ENCODE measurements at places on chromosomes 1 and 21.

- DNase-seq: no peak
These were observed 163.4 kb downstream of the TRIM33 start for GRCh38 chr1:114347431-114348209.

DNA sequence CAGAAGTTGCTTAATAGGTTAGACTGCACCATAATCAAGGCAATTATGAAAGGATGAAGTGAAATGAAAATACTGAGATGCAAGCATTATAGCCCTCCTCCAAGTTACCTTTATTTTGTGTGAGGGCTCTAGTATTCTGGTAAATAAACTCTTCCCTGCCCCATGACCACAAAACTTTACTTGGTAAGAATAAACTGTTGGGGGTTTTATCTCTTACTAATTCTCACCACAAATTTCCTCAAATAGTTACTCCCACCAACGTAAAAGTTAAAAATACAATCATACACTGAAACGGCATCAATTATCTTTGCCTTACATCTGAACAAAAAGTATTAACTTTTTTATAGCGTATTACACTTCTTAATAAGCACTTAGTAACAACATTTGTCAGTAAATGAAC lies 29.5 kb downstream of the C21orf91 start:
- DNase-seq: no peak

- no peak for DNase-seq
These were observed 4.0 kb downstream of the POGK start for GRCh38 chr1:166843322-166843721.

GRCh38 chr1:33471416-33471815 lies 1.0 kb upstream of the ZSCAN20 start:
- DNase-seq: no peak

GRCh38 chr1:112397841-112398240 lies 1.8 kb downstream of the CTTNBP2NL start:
- no peak for DNase-seq

DNA sequence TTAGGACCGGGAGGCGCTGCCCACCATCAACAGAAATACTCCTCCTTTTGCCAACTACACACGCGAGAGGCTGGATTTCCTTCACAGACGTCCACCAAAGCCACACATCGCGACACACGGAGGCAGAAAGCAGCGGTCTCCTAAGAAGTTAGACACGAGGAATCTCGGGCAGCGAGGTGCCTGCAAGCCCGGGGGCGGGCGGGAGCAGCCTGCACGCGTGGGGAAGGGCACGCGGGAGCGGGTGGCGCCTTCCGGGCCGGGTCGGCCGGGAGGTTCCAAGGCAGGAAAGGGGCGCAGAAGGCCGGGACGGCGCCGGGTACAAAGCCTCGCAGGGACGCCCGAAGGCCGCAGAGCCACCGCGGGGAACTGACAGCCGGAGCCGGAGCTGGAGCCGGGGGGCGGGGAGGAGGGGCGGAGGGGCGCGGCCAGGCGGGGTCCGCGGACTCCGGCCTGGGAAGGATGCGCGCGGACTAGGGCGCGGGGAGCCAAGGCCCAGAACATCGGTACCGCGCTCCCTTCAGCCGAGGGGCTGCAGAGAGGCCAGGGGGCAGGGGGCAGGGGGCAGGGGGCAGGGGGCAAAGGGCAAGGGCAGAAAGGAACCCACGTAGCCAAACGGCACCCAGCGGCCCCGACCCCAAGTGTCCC lies 722 bp downstream of the NPHP4 start:
- peak; percentile 29 for DNase-seq

- DNase-seq: no peak
These were observed 246.3 kb downstream of the SIPA1L2 start for GRCh38 chr1:232383455-232384123.

DNA sequence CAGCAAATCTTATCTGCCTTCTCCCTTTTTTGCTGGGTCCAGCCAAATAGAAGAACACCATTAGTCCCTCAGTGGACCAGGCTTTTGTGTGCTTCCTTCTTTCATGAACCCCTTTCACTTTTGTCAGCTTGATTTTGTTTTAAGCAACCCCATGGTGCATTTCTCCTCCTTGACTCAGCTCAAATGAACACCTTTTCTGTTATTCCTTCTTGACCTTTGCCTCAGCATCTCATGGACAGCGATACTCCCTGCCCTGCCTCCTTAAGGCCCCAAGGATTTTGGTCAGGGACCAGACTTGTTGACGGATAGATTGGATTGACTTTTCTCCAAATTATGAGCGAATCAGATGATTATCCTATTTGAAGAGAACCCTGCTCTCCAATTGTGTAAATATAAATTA lies 356.6 kb upstream of the USP24 start:
- no peak for DNase-seq

GRCh38 chr1:206584683-206585082 lies 27.6 kb downstream of the EIF2D start:
- no peak for DNase-seq

DNA sequence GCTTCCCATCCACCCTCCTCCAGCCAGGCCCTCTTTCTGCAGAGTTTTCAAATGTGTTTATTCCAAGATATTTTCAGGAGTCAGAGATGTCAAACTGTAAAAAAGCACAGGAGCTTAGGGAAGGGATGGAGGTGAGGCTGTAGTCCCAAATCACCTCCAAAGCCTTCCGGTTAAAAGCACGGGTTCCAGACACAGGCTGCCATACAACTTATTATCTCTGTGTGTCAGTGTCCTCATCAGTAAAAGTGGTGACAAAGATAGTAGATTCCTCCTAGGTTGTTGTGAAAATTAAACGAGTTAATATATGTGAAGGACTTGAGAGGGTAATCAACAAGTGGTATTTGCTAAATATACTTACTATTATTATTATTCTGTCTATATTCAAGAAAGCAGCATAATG lies 15.1 kb downstream of the S100A7A start:
- DNase-seq: no peak

DNA sequence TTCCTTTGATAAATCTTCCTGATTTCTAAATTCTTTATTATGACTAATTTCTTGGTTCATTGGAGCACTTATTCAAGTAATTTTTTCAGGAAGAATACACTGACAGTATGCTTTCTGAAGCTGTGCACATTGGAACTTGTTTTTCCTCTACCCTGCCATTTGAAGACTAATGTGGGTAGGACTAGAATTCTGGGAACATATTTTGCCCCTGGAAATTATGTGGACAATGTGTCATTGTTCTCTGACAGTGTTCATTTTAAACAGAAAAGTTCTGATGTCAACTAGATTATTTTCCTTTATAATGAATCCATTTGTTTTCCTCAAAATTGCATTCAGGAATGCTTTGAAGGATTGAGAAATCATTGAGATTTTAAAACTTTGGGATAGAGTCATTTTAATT lies 34.8 kb upstream of the ST6GALNAC5 start:
- no peak for DNase-seq

DNA sequence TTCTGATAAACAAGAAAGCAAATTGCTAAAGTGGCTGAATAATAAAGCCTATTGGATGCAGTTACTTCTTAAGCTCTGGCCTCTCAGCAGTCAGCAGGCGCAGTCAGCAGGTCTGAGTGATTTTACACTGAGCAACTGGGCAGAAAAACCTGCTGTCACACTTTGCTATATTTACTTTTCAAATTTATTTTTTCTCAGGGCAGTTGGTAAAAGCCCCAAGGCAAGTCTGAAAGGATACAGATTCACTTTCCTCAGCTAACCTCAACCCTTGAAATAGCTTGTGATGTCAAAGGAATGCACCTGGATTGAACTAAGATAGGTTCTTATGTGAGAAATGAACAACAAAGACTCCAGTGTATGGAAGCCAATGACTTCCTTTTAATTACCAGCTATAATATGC lies 34.0 kb downstream of the ATP5PF start:
- DNase-seq: no peak

- DNase-seq: no peak
These were observed at the start of gene AJAP1 for GRCh38 chr1:4653796-4654725. AJAP1 (plus strand) TSS chr1:4654609; CDS start chr1:4655426, 817 bp downstream.

DNA sequence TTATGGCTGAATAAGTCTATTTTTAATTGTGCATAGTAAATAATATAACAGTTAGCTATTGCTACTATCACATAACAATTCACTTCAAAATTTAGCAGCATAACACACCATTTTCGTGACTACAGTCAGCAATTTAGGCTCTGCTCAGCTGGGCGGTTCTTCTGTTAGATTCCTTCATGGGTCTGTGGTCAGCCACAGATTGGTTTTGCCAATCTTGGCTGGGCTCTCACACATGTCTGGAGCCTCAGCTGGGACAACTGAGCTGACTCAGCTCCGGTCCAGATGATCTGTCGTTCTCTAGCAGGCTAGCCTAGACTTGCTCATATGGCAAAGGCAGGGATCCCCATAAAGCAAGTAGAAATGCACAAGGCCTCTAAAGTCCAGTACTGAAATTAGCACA lies 15.1 kb upstream of the CDC42BPA start:
- no peak for DNase-seq

- no peak for DNase-seq
These were observed 166.2 kb downstream of the TOMM20 start for GRCh38 chr1:234962340-234962989.

GRCh38 chr1:15459771-15460707 lies 3.5 kb downstream of the CELA2A start:
- DNase-seq: no peak

- DNase-seq: no peak
These were observed 33.9 kb upstream of the CAMK1G start for GRCh38 chr1:209549443-209550205.

DNA sequence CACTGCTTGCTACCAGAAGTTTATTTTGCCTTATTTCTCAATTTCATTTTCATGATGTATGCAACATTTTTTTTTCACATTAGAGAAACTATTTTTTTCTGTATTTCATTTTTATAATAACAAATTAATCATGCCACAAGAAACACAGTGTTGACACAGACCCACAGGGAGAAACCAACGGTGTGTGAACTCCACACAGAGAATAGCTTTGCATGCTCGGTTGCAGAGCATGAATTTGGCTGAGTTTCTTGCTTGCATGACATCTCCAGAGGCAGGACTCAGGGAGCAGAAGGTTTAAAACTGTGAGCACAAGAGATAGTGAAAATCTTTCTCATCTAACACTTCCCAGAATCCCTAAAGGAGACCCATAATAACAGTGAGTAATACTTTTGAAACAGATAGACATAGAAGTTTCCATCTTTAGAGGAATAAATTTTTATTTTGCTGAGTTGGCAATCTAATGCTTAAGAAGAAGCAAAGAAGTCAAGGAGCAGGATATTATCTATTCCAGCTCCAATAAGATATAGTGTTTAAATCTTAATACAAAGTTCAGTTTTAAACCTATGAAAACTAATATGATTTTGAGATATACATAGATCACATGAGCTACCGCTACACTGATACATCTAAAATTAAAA lies 890.9 kb downstream of the MRPL39 start:
- DNase-seq: no peak

GRCh38 chr1:116231752-116232151 lies 120.6 kb downstream of the MAB21L3 start:
- DNase-seq: no peak

- DNase-seq: no peak
These were observed at the start of gene SLC30A10 for GRCh38 chr1:219927956-219928790. SLC30A10 (minus strand) TSS chr1:219928557; CDS start chr1:219928440, 117 bp downstream.

DNA sequence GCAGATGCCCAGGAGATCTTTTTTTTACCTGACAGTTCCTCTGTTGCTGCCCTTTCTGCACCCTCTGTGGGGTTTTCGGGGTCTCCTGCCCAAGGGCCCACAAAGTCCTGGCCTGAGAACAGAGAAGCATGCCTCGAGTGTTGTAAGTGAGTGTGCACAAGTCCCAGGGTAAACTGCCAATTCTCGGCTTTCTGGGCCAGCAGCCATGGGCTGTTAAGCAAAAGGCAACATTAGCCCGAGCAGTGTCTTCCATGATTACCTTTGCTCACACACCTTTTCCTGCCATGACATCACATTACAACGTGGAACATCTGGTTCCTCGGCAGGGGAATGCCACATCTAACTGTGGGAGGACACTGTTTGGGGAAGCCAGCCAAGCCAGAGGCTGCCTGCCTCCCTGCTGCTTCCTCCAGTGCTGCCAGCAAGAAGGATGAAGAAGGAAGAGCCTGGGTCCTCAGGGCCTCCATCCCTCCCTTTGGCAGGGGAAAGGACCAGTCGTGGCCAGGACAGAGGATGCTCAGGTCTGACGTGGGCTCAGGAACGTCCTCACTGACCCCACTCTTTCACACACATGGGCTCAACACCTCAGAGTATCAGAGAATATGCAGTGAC lies 485.9 kb downstream of the OMA1 start:
- no peak for DNase-seq

DNA sequence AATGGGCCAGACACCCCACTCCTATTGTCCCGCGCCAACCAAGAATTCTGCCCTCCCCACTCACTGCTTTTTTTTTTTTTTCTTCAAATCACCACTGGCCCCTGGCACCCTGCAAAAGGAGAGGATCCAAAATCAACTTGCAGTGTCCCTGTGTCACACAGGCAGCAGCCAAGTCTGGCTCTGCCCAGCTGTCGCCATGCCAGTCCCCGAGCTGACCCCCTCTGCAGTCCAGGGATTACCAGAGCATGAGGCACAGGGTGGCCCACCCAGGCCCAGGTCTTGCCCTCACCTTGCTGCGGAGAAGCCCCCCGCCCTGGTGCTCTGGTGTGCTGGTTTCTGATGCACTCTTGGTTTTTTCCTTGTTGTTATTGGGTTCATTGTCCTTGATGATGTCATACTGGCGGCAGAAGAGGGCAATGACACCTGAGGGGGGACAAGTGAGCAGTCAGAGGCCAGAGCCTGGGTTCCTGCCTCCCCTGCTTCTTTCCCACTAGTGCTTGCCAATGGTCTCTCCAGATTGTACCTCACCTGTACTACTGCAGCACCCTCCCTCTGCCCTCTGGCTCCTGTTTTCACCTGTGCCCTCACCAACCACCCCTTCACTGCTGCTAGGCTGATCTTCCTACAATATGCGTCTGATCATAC lies 6.2 kb downstream of the FNDC5 start:
- DNase-seq: no peak

DNA sequence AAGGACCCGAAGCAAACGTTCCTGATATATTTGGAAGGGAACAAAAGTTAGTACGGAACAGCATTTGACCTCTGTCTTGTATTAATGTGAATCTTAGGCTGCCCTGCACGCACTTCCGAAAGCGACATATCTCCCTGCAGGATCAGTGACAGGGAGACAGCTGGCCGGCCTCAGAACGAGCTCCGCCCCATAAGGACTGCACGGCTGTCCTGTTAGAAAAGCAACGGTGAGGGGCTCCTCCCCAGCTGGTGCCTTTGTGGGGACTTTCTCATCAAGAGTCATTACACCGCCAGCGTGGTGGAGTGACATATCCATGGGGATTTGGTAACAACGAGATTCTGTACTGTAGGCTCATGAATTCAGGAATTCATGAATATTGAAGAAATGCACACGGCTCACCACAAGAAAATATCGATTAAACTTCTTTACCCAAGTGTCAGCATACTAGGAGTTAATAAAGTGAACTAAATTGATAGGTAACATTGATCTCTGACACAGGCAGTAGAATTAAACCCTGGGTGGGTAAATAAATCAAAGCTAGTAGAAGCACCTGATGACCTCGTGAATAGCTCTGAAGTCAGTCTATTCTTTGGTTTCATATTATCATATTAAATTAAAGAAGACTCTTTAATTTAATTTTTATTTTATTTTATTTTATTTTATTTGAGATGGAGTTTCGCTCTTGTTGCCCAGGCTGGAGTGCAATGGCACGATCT lies 8.1 kb upstream of the GREM2 start:
- no peak for DNase-seq

GRCh38 chr1:156124557-156125483 lies 10.3 kb downstream of the LMNA start:
- no peak for DNase-seq

Data from stimulated activated CD8-positive, alpha-beta memory T cell treated with anti-CD3 and anti-CD28 coated beads, Interleukin-12 subunit alpha, Interleukin-12 subunit beta, amount 100 ng/mL, for 4 hours (primary cell).